ENCODE measurements at places on chromosomes 2 and 18.

DNA sequence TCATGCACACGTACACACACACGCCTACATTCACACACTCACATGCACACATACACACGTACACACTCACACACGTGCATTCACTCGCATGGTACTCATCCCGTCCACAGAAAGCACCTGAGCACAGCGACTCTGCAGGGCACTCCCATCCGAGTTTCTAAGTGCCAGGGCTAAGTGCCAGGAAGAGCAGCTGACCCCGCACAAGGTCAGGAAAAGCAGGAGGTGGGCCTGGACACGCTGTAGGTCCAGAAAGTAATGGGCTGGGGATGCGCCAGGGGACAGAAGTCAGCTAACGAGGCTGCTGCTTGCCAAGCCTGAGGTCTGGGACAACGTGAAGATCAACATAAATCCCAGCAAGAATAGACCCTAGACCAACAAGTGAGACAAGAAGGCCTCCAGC lies 15.8 kb downstream of the ADI1 start:
- DNase-seq, result no peak

DNA sequence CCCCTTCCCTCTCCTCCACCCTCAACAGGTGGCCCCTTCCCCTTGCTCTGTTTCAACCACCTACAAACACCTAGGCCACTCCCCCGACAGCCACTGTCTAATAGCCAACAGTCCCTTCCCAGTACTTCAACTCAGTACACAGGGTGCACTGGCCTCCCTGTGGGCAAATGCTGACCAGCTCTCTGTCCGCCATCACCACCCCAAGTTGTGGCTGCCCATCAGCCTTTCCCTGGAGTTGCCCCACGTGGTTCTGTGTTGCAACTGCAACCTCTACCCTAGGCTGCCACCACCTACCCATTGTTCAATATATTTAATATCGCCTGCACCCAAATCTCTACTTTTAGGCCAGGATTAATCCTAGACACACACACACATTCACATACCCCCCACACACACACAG lies 173.5 kb downstream of the MREG start:
- DNase-seq, result no peak

DNA sequence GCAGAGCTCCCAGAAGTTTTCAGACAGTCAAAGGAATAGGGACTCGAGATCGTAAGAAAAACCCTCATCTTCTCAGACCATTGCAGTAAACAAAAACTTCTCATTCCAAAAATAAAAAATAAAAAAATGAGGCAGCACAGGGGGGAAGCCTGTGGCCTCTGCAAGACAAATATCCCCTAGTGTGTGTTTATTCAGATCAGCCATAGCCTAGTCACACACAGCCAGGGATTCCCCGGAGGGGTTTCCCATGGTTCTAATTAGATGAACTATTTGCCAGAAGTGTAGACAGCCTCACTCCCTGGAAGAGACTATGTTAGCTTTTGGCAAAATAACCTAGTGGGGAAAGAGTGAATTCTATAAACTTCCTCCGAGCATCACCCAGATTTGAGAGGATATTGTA lies 122.9 kb upstream of the KLF7 start:
- no peak for DNase-seq

- no peak for DNase-seq
Observed at GRCh38 chr18:76505614-76506013, 10.6 kb upstream of the ZNF516 start.

GRCh38 chr2:113157118-113157896 lies 16.5 kb upstream of the PSD4 start:
- DNase-seq, result no peak

DNA sequence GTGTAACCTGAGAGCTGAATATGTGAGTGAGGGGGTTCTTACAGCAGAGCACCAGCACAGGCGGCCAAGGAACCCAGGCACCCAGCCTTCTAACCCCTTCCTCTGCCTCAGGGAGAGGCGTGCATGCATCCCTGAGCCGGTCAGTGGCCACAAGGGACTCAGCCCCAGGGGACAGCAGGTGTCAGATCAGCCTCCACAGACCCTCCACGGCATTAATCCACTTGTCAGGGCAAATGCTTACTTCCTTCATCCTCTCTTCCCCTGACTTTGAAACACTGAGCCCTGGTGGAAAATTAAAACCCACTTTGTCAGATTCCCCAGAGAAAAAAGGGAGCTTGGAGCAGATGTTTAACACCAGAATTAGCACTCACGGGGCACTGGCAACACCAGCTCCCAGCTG lies 60.5 kb upstream of the SMAD2 start:
- DNase-seq, result no peak

DNA sequence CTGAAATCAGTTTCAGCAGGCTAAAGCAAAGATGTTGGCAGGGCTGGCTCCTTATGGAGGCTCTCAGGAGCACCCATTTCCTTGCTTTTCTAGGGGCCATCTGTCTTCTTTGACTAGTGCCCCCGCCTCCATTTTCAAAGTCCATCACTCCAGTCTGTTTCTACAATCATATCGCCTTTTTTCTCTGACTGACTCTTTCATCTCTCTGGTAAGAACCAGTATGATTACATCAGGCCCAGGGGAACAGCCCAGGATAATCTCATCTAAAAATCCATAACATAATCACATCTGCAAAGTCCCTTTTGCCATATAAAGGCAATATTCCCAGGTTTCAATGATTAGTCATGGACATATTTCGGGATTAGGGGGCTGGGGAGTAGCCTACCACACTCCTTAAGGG lies 57.0 kb downstream of the CUL3 start:
- DNase-seq, result no peak

- DNase-seq, result no peak
Observed at GRCh38 chr2:232647261-232647660, 13.9 kb downstream of the EFHD1 start.

Data from stimulated activated CD8-positive, alpha-beta memory T cell treated with anti-CD3 and anti-CD28 coated beads, Interleukin-4, amount 100 ng/mL, for 1 hour (primary cell).